ENCODE measurements at places on chromosomes 2 and 18.

DNA sequence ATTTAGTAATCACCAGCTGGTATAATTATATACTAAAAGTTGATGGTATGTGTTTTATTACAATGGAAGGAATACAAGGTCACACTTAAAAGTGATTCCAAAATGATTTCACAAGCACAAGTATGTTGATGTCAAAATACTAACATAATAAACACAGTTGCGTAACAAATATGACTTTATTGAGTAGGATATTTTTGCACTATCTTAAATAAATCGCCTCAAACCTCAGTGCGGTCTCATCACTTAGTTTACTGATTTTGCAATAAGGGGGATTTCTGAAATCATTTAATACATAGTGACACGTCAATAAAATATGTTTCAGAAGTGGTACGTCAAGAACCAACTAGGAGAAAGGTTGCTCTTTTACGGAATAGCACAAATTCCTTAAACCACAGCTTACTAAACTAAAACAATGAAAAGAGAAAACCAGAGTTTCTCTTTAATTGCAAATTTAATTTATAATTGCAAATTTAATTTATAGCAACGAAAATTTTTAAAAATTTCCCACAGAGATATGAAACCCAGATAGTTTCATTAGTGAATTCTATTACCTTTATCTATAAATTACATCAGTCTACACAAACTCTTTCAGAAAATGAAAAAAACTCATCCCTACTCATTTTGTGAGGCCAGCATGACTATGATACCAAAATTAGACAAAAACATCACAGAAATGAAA, 304.0 kb upstream of the REG3G start:
- no peak for DNase-seq

- no peak for DNase-seq
These were observed 1200.5 kb upstream of the FAM98A start for GRCh38 chr2:34799556-34799955.

- DNase-seq = no peak
These were observed 356.6 kb downstream of the FBXO15 start for GRCh38 chr18:73791081-73791480.

GRCh38 chr18:3867236-3867635, 417.3 kb downstream of the TGIF1 start:
- no peak for DNase-seq

DNA sequence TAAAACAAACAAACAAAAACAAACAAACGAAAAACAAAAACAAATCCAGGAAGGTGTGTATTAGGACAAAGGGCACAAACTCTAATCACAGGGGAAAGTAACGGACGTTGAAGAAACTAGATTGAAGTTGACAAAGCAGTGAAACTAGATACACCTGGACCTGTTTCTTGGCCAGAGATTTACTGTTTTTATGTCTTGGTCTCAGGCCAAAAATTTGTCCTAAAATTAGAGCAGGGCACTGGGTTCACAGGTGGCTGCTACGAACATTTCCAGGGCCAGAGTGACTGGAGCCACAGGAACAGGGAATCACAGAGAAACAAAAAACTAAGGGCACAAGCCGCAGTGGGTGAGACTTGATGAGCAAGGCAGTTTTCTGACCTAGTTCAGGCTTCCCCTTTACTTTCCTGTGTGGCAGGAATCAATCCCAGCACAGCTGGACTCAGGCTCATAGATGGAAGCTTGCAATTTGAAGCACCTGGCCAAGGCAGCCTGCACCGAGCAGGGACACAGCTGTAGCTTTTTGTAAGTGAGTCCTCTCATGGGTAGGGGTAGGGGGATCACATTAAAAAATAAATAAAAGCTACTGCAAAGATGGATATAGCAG, 329.4 kb downstream of the DLGAP1 start:
- peak; percentile 15 for DNase-seq

DNA sequence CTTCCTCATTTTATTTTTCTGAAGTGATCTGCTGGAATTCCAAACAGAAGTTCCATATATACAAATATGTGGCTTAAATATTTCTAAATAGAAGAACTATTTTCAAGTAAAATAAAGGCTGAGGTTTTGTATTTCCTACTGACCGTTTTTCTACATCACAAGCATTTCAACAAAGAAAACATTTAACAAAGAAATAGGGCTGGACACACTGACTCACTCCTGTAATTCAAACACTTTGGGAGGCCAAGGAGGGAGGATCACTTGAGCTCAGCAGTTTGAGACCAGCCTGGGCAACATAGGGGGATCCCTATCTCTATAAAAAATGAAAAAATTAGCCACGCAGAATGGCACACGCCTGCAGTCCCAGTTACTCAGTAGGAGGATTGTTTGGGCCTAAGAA, 44.6 kb downstream of the TANK start:
- no peak for DNase-seq

DNA sequence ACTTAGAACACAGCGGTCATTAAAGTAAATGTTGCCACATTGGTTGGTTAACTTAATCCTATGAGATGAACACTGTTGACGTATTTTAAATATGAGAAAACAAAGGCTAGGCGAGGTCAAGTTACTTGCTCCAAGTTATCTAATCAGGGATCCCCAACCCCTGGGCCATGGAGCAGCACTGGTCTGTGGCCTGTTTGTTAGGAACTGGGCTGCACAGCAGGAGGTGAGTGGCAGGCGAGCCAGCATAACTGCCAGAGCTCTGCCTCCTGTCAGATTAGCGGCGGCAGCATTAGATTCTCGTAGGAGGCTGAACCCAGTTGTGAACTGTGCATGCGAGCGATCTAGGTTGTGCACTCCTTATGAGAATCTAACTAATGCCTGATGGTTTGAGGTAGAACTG, 878.9 kb downstream of the CPS1 start:
- DNase-seq = no peak

- no peak for DNase-seq
These were observed 33.7 kb downstream of the SOX11 start for GRCh38 chr2:5725794-5726463.

DNA sequence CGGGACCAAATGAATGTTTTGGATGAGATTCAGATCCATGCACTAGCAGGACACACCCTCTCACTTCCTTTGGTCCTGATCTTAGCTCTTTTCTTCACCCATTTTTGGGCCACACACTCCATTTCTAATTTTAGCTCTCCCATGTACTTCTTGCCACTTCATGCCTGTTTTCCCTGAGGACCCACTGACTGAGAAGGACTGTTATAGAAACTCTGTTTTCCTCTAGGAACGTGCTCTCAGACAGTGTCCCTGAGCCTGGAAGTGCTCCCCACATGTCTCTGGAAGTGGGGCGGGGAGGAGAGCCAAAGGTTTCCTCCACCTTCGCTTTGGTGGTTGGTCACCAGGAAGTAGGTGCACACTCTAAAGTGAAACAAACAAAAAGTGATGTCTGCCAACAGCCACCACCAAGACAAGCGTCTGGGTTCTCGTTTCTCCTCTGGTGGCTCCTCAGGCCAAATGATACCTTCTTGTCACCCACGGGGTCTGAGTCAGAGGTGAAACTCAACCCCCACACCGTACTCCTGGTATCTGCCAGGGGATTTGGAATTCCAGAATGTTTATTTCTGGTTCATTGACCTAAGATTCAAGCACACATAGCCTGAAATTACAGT, 74.7 kb downstream of the MERTK start:
- DNase-seq = no peak

- DNase-seq = no peak
These were observed 276.9 kb downstream of the ZNF804A start for GRCh38 chr2:184875212-184875611.

DNA sequence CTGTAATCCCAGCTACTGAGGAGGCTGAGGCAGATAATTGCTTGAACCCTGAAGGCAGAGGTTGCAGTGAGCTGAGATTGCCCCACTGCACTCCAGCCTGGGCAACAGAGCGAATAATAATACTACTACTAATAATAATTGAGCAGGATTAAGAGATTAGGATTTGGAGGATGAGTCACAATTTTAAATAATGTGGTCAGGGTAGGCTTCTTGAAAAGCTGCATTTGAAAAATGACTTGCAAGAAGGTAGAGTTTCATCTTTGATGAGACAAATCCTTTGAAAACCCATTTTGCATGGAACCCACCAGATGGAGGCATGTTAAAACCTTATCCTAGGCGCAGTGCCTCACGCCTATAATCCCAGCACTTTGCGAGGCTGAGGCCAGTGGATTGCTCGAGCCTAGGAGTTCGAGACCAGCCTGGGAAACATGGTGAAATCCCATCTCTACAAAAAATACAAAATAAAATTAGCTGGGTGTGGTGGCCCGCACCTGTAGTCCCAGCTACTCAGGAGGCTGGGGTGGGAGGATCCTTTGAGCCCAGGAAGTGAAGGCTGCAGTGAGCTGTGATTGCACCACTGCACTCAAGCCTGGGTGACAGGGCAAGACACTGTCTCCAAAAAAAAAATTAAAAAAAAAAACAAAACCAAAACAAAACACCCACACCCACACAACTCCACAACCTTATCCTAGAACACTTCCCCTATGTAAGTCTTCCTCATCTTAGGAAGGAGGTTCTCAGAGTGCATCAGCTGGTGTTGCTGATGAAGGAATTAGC, 3.3 kb upstream of the ATP8B1 start:
- DNase-seq = no peak

DNA sequence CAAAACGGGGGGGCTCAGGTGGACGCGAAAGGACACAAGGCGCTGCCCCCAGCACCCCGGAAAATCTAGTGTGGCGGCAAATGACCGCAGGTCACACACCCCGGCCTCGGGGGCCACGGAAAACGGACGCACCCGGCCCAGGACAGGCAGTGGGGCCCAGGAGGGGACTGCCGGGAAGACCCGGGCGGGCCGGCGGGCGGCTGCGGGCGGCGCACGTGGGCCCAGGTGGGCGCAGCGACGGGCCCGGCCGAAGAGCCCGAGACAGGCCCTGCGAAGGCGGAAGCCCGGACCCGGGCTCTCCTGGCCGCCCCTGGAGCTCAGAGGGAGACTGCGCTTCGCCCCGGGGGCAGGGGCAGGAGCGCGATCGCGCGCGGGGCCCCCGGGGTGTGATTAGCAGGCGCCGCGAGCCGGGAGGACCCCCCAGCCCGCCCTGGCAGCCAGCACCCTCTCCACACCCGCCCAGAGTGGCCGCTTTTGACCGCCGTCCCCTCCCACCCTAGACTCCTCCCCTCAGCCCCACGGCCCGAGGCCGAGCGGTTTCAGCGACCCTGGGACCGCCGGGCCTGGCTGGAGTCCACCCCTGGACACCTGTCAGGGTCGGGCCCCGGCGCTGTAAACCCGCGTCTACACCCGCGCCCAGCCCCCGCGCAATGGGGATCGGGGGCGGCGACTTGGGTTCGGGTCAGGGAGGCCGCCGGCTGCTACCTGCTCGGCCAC, 773 bp downstream of the MBP start:
- peak; percentile 21 for DNase-seq

GRCh38 chr2:36737131-36737750, 40.7 kb downstream of the VIT start:
- no peak for DNase-seq

DNA sequence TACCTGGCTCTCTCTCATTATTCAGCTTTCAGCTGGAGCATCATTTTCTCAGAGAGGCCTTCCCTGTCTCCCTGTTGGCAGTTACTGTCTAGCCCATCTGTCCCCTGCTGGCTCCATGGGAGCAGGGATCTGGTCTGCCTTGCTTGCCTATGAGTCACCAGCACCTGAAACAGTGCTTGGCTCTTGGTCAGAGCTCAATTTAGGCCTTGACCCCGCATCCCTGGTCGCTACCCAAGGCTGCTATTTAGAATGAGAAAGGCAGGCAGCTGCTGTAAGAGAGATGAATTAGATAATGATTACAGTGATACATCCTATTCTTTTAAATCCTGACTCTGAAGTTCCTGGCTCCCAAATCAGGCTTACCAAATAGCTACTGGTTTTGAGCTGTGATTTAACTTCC, 32.9 kb downstream of the KCNE4 start:
- DNase-seq = no peak

DNA sequence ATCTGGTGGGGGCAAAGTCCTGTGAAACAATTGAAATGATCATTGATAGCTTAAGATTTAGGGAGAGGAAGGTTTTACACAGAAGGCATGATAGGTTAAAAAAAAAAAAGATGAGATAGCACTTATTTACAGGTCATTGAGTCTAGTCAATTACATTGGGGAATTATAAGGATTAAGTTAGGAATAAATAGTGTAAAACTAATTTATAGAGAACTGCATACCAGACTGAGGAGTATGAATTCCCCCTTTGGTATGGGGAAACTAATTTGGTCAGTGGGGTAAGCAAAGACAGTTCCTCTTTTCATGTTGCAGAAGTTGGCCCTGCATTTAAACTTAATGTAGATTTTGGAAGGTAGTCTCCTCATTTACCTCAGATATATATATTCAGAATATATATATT, 10.8 kb downstream of the GLS start:
- DNase-seq = no peak

GRCh38 chr2:70557171-70557838, 3.7 kb upstream of the TGFA start:
- DNase-seq = peak; percentile 3

DNA sequence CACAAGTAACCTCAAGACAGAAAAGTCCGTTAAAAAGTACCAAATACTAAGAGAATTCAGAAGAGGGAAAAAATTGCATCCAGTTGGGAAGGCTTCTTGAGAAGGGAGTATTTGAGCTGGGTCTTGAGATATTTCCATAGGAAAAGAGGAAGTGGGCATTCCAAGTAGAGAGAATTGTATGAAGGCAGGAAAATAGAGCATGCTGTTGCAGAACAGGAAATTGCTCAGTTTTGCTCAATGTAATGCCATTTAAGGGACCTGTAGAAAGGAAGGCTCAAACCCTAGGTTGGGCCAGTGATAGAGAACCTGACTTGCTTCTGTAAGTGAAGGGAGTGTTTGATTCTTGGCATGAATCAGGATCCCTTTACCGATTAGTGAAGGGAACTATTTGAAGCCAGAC, 1.0 kb upstream of the ZC3H8 start:
- no peak for DNase-seq

DNA sequence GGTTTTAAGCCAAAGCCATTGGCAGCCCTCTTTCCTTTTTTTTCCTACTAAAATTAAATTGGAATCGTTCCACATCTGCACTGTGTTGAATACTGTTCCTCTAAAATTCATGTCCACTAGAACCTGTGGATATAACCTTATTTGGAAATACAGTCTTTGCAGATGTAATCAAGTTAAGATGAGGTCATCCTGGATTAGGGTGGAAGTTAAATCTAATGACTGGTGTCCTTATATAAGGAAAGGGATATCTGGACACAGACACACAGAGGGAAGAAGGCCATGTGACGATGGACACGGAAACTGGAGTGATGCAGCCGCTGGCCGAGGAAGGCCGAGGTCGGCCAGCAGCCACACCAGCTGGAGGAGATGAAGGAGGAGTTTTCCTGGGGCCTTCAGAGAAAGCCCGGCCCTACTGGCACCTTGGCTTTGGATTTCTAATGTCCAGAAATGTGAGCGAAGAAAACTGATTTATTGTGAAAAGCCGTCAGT, 49.4 kb downstream of the LONRF2 start:
- DNase-seq = no peak

GRCh38 chr2:166900700-166901099, 12.4 kb downstream of the XIRP2 start:
- no peak for DNase-seq

DNA sequence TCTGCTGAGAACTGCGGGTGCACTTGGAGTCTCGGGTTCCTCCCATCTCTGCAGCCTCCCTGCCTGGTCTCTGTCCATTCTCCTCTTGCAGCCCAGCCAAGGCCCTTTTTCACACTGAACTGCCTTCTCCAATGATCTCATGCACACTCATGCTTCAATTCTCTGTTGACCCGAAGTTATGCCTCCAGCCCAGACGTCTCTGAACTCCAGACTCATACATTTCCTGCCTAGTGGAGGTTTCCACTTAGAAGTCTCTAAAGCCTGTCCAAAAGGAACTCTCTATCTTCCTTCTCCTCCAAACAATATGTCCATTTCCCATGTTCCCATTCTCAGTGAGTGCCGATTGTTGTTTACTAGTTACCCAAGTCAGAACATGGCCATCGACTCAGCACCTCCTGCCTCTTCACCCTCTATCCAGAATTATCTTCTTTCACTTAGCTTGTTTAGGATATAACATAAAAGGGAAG, 155.2 kb downstream of the IRS1 start:
- no peak for DNase-seq
